Endodermal cell (in vitro differentiated cells): ENCODE measurements at places on chromosomes 16 and 17. TPM values are rescaled to one million over a fixed set of nuclear protein-coding genes. Genes with fewer than 3 reads are reported as not detected.
A peak's percentile ranks its signal among the peaks of the same experiment; 100 is the strongest.

Gene CRYM
- 15.4 to 21.0 TPM (median 18.3 TPM) in 3 replicates for total RNA-seq

Gene SOX15
- total RNA-seq: 6.4 and 6.9 TPM in 2 replicates

Gene C1QTNF8
- 0.15 TPM in 1 of 2 replicates, not detected in the other for total RNA-seq

Gene ABCA5
- 2.5 and 2.8 TPM in 2 replicates for total RNA-seq

Gene ST6GALNAC2
- total RNA-seq: 12.6 and 15.1 TPM in 2 replicates

Gene ZNF785
- total RNA-seq: 18.6 and 24.0 TPM in 2 replicates

Gene PRKCB
- total RNA-seq: 0.38 to 1.7 TPM (median 0.76 TPM) in 3 replicates

Gene GNG13
- total RNA-seq: not detected in 2 replicates

Gene MT3
- total RNA-seq: not detected in 2 replicates

DNA sequence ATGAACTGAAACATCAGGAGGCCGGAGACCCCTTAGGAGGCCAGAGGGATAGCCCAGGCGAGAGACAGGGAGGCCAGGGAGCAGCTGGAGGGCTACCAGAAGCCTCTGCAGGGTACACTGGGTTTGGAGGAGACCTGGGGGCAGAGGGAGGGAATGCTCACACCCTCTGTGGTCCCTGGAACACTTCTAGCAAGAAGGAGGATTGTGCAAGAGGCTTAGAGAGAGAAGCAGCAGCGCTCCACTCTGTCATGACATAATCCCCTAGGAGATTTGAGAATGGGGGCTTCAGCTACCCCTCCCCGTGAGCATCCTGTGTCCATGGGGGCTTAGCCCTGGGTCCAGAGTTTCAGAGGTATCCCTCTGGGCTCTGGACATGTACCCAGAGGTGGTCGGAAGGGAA, 15.8 kb downstream of the GPR142 start:
- no peak for DNase-seq

- no peak for DNase-seq
Observed at GRCh38 chr17:12680407-12680897, 14.8 kb downstream of the MYOCD start.

DNA sequence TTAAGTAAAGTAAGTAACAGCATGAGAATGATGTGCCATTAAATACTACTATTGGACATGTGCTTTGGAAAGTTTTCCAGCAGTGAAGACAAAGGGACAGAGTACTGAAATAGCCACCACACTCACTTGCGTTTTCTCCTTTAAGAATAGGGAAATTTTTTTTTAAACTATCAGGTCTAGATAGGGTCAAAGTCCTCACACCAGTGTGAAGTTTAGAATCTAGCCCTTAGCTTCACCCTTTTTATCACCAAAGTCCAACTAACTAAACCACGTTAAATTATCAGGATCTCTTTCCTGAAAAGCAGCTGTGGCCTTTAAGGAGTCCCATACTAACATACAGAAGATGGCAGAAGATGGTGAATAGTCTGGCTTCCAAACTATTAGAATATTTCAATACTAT, 180.9 kb downstream of the ZNF18 start:
- no peak for DNase-seq

- no peak for DNase-seq
Observed at GRCh38 chr17:45063198-45063597, 2.1 kb downstream of the NMT1 start.

- no peak for DNase-seq
Observed at GRCh38 chr17:82674656-82675475, 23.6 kb downstream of the RAB40B start.

- no peak for DNase-seq
Observed at GRCh38 chr17:82242977-82243647, 14.3 kb downstream of the SLC16A3 start.

GRCh38 chr17:7897773-7898172, 9.2 kb downstream of the CHD3 start:
- peak; percentile 35 for DNase-seq
